ENCODE measurements at places on chromosomes 13 and 19. TPM values are rescaled to one million over a fixed set of nuclear protein-coding genes. Genes with fewer than 3 reads are reported as not detected.

The GIPR gene
- 1.7 TPM for total RNA-seq

The RDH8 gene
- total RNA-seq: not detected

The CASP14 gene
- not detected for total RNA-seq

The RAX2 gene
- not detected for total RNA-seq

The CEACAM19 gene
- 0.62 TPM for total RNA-seq

The CD70 gene
- 15.2 TPM for total RNA-seq

The PGLYRP2 gene
- not detected for total RNA-seq

The S1PR5 gene
- total RNA-seq: not detected

The IGFL2 gene
- total RNA-seq: not detected

The IRF3 gene
- 105 TPM for total RNA-seq

The SIAH3 gene
- total RNA-seq: 0.30 TPM

The ATP4A gene
- total RNA-seq: not detected

The ZNF497 gene
- 1.7 TPM for total RNA-seq

The DENND1C gene
- 62.4 TPM for total RNA-seq

The APOC4 gene
- not detected for total RNA-seq

The EMP3 gene
- total RNA-seq: 187 TPM

The CLEC4M gene
- not detected for total RNA-seq

GRCh38 chr19:13149628-13150186 lies 468 bp downstream of the STX10 start:
- peaks cover 20% of the 10 kb centered on the region for H3K36me3 ChIP-seq
- peaks cover 22% of the 10 kb centered on the region for H3K4me1 ChIP-seq
- DNase-seq: peak; percentile 53
- H3K27ac ChIP-seq: peak overlapping the region; percentile 98
- peaks cover 13% of the 10 kb centered on the region for H3K27me3 ChIP-seq

GRCh38 chr13:59776924-59777690 lies 386.6 kb downstream of the DIAPH3 start:
- H3K27ac ChIP-seq: no peak overlapping the region
- no peak for DNase-seq
- no peak overlapping the region for H3K4me3 ChIP-seq
- H3K4me1 ChIP-seq: no peaks in the 10 kb centered on the region
- H3K36me3 ChIP-seq: no peaks in the 10 kb centered on the region

DNA sequence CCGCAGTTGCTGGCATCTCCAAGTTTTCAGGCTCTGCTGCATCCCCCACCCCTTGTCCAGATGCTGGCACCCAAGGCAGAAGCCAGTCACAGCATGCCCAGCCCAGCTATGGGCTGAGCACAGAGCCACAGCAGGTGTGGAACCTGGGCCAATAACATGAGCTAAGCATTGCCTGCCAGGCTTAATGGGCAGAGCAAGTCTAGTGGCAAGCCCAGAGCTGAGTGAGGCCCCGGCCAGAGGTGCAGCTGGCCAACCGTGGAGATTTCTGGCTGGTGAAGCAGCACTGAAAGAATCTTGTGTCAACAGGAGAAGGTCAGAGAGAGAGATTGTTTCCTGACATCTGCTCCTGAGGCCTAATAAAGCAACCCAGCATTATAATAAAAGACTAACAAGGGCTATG lies 111.0 kb downstream of the B3GLCT start:
- DNase-seq: no peak
- no peaks in the 10 kb centered on the region for H3K27me3 ChIP-seq
- no peak overlapping the region for H3K27ac ChIP-seq

DNA sequence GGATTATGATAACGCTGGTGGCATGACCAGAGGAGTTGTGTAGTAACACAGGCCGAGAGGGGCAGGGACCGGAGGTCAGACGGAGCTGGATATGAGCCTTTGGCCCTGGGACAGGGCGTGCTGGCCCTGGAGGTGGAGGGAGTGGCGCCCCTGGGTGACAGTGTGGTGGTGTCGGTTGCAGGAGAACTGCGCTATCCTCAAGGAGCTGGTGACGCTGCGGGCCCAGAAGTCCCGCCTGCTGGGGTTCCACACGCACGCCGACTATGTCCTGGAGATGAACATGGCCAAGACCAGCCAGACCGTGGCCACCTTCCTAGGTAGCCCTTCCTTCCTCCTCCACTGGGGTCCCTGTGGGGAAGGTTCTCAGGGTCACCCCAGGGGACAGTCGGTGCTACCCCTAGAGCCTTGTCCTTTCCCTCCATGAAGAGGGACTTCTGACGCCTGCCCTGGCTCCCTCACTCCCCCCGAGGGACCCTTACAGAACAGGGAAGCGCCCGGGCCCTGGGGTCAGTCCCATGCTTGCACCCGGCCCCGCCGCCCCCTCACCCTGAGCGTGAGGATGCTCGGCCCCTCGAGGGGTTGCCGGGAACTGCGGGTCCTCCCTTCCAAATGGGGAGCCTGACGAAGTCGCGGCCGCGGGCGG lies 12.8 kb upstream of the ZNF554 start:
- H3K36me3 ChIP-seq: peaks cover 21% of the 10 kb centered on the region
- H3K27me3 ChIP-seq: no peaks in the 10 kb centered on the region
- peaks cover 2% of the 10 kb centered on the region for H3K4me1 ChIP-seq

DNA sequence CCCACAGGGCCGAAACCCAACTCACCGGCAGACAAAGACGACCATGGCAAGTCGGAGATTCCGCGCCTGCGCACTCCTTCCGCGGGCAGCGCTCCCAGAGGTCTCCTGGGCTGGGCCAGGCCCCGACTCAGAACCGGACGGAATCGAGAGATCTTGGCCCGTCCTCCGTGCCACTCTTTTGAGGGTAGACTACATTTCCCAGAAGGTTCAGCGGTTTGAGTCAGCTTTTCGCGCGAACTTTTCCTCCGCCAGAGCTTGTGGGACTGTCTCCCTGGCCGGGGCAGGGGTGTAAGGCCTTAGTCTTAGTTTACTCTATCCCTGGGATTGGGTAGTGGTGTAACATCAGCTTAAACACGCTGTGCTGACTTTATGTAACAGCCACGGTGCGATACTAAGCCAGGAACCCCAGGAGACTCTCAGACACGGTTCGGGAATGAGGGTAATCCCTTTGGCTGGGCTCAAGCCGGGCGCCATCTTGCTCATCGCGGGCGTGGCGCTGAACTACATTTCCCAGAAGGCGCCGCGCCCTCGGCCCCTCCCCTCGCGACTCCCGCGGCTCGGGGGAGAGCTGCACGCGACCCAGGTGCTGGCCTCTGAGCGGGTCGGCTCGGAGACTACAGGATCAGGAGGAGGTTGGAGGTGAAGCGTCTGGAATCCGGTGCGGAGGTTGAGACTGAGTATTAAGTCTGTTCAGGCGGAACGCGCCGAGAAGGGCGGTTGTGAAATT lies at the start of gene ZNF260:
Gene ZNF260 (minus strand): TSS at position 78 of the 727 bp plus-strand sequence. CDS start 13,033 bp downstream, outside the sequence.
- peaks cover 18% of the 10 kb centered on the region for H3K4me1 ChIP-seq
- H3K4me3 ChIP-seq: peak within 1 kb of the TSS; percentile 98
- H3K27ac ChIP-seq: peak within 1 kb of the TSS; percentile 97
- peaks cover 73% of the 10 kb centered on the region for H3K36me3 ChIP-seq
- peak; percentile 92 for DNase-seq

DNA sequence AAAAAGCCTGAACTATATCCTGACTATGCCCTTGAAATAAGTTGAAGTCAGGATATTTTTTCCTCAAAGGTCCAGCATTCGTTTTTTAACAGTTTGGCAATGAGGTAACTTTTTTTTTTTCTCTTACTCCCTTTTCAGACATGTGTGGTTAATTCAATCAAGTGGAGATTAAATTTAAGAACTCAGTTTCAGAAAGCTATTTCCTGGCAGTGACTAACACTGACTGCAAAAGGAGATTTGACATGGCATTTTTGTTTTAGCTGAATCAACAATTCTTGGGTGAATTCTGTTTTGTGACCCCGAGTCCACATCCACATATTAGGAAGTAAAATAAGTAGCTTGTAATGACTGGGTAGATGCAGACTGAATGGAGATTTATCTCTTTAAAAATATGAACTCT lies 716.4 kb downstream of the PCDH9 start:
- H3K36me3 ChIP-seq: no peaks in the 10 kb centered on the region
- no peak overlapping the region for H3K27ac ChIP-seq
- no peaks in the 10 kb centered on the region for H3K4me1 ChIP-seq

GRCh38 chr19:42370068-42370520 lies 20.0 kb downstream of the CNFN start:
- no peaks in the 10 kb centered on the region for H3K27me3 ChIP-seq
- no peaks in the 10 kb centered on the region for H3K4me1 ChIP-seq
- DNase-seq: no peak

- no peak overlapping the region for H3K4me3 ChIP-seq
- no peak for DNase-seq
- no peaks in the 10 kb centered on the region for H3K27me3 ChIP-seq
- no peak overlapping the region for H3K27ac ChIP-seq
- H3K36me3 ChIP-seq: no peaks in the 10 kb centered on the region
These were observed 82.8 kb downstream of the TEX29 start for GRCh38 chr13:111403266-111403665.

DNA sequence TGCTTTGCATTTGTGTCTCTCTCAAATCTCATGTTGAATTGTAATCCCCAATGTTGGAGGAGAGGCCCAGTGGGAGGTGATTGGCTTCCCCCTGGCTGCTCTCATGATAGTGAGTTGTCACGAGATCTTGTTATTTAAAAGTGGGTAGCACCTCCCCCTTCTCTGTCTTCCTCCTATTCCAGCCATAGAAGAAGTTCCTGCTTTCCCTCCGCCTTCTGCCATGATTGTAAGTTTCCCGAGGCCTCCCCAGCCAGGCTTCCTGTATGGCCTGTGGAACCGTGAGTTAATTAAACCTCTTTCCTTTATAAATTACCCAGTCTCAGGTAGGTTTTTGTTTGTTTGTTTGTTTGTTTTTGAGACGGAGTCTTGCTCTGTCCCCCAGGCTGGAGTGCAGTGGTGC lies 3.8 kb downstream of the LILRA4 start:
- H3K4me1 ChIP-seq: no peaks in the 10 kb centered on the region
- H3K27me3 ChIP-seq: peaks cover 8% of the 10 kb centered on the region
- H3K27ac ChIP-seq: no peak overlapping the region
- no peaks in the 10 kb centered on the region for H3K36me3 ChIP-seq

DNA sequence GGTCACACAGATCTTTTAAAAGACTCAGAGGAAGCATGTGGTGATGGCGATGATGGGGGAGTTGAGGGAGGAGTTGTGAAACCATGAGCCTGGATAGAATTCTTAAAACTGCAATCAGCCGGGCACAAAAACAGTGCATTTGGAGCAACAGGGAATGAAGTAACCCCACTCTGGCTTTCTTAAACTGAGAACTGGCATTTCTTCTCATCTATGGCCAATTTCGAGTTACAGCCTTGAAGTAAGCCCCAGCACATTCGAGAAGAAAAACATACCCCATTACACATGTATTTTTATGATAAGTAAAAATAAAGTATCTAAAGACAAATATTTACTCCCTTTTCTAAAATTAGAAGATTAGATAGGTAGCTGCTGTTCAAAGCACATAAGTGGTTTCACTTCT lies 70.1 kb downstream of the DCLK1 start:
- H3K27ac ChIP-seq: no peak overlapping the region
- H3K36me3 ChIP-seq: no peaks in the 10 kb centered on the region
- no peaks in the 10 kb centered on the region for H3K4me1 ChIP-seq
- H3K4me3 ChIP-seq: no peak overlapping the region

DNA sequence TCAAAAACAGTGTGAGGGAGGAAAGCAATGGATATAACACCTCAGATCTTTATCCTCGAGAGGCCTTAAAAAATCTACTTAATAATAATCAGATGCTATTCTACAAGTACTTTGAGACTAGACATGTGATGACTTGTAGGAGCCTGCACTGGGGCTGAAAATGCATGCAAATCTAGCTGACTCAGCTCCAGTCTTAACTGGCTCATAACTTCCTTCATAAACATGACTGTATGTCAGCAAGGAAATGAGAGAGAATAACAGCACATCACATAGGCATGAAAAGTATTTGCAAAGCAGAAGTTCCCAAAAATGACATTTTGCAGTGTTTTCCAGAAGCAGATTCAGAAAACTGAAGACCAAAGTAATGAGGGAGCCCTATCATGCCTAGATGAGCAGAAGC lies 38.1 kb downstream of the PSG5 start:
- no peak overlapping the region for H3K27ac ChIP-seq
- DNase-seq: no peak
- H3K36me3 ChIP-seq: no peaks in the 10 kb centered on the region
- no peaks in the 10 kb centered on the region for H3K4me1 ChIP-seq
- no peak overlapping the region for H3K4me3 ChIP-seq

DNA sequence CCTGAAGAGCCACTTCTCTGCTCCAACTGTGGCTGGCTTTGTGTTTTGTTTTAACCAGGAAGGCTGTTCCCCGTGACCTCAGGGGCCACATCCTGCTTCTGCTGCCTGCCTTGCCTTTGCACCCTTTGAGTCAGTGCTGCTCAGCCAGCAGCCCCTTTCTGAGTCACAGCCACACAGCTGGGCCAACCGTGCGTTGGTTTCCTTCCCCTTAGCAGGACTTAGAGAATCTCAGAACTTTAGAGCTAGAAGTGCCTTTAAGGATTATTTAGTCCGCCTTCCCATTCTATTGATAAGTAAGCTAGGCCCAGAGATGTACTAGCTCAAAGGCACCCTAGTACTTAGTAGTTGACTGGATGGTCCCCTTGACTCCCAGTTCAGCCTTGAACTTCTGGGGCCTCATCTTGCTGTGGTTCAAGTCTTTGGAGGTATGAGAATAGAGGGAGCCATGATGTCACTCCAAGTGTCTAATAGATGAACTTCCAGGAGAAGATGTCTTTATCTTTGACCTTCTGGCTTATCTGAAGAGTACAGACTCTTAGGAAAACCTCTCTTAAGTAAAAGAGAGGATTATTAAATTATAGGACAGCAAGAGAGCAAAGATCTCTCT lies 8.0 kb downstream of the RGCC start:
- H3K27me3 ChIP-seq: no peaks in the 10 kb centered on the region
- H3K27ac ChIP-seq: peak overlapping the region; percentile 98
- H3K4me1 ChIP-seq: peaks cover 85% of the 10 kb centered on the region
- peak overlapping the region; percentile 85 for H3K4me3 ChIP-seq
- peaks cover 82% of the 10 kb centered on the region for H3K36me3 ChIP-seq

- DNase-seq: no peak
- no peak overlapping the region for H3K4me3 ChIP-seq
- H3K27me3 ChIP-seq: no peaks in the 10 kb centered on the region
- H3K4me1 ChIP-seq: peaks cover 29% of the 10 kb centered on the region
These were observed 137.0 kb downstream of the FLT1 start for GRCh38 chr13:28357911-28358433.

GRCh38 chr13:99431927-99432608 lies 69.2 kb upstream of the TM9SF2 start:
- H3K4me1 ChIP-seq: peaks cover 69% of the 10 kb centered on the region
- peaks cover 4% of the 10 kb centered on the region for H3K36me3 ChIP-seq
- no peaks in the 10 kb centered on the region for H3K27me3 ChIP-seq
- H3K27ac ChIP-seq: peak overlapping the region; percentile 96

GRCh38 chr13:73876323-73876722 lies 257.9 kb downstream of the KLF12 start:
- H3K4me1 ChIP-seq: peaks cover 38% of the 10 kb centered on the region
- no peaks in the 10 kb centered on the region for H3K27me3 ChIP-seq
- DNase-seq: no peak
- peaks cover 29% of the 10 kb centered on the region for H3K36me3 ChIP-seq

- H3K4me3 ChIP-seq: no peak overlapping the region
- no peaks in the 10 kb centered on the region for H3K4me1 ChIP-seq
- H3K36me3 ChIP-seq: no peaks in the 10 kb centered on the region
- DNase-seq: no peak
- peaks cover 16% of the 10 kb centered on the region for H3K27me3 ChIP-seq
These were observed 49.5 kb upstream of the SIN3B start for GRCh38 chr19:16779539-16780163.

GRCh38 chr13:49400755-49401659 lies 42.9 kb downstream of the CAB39L start:
- no peaks in the 10 kb centered on the region for H3K27me3 ChIP-seq
- H3K4me3 ChIP-seq: no peak overlapping the region
- no peaks in the 10 kb centered on the region for H3K4me1 ChIP-seq
- H3K36me3 ChIP-seq: peaks cover 17% of the 10 kb centered on the region

GRCh38 chr13:56515441-56515840 lies 625.3 kb upstream of the PRR20A start:
- H3K27ac ChIP-seq: no peak overlapping the region
- DNase-seq: no peak
- H3K27me3 ChIP-seq: no peaks in the 10 kb centered on the region
- no peaks in the 10 kb centered on the region for H3K36me3 ChIP-seq
- no peaks in the 10 kb centered on the region for H3K4me1 ChIP-seq
